CD4-positive, alpha-beta T cell treated with Interleukin-1 beta for 1 hour (primary cell): ENCODE measurements at places on chromosomes 6 and 20.
A peak's percentile ranks its signal among the peaks of the same experiment; 100 is the strongest.

- DNase-seq, result no peak
Measured at GRCh38 chr6:41626917-41627316, 11.4 kb upstream of the MDFI start.

DNA sequence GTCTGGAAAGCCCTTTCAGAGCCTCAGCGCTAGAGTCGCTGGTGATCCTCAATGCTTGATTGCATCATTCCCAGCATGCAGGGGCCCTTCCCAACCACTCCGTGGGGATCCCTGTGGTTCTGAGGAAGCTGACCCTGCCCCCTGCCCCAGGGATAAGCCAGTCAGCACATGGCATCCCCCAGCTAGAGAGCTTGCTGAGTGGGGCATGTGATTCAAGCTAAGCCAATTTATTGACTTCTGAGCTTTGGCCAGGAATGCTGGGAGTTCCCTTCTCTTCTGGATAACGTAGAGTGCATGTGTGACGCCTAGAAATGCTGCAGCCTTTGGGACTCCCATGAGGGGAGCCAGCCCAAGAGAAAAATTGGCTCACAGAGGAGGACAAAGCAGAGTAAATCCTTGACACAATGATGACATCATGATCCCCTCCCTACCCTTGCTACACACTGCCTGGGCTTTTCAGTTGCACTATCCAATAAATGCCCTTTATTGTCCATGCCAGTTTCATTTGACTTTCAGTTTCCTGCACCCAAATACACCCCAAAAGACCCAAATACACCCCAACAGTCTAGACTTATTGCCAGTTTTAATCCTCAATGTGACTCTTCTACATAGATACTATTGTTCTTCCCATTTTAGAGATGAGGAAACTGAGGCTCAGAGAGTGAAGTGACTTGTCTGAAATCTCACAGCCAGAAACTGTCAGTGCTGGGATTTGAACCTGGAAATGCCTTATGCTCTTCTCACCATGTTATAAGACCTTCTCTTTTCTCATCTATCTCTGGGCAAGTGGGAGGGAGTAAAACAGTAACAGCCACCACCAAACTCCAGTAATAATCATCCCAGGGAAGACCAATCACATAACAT lies 34.3 kb downstream of the KCNB1 start:
- DNase-seq, result no peak

GRCh38 chr20:533526-533925 lies 10.1 kb downstream of the CSNK2A1 start:
- no peak for DNase-seq

DNA sequence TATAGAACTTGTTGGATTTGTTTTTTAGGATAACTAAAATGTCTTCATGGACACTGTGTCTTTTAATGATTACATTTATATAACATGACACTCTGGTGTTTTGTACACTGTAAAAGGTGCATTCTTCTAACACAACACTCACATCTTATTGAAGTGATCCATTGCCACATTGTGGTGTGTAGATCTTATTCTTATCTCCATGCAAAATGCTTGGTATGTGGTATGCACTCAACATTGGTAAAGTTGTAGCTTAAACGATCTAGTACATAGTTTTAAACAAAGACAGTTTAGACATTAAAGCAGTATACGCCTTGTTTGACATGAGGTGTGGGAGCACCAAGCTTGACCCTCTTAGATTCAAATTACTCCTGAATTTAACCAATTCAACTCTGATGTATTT lies 84.7 kb downstream of the SASH1 start:
- DNase-seq, result no peak

DNA sequence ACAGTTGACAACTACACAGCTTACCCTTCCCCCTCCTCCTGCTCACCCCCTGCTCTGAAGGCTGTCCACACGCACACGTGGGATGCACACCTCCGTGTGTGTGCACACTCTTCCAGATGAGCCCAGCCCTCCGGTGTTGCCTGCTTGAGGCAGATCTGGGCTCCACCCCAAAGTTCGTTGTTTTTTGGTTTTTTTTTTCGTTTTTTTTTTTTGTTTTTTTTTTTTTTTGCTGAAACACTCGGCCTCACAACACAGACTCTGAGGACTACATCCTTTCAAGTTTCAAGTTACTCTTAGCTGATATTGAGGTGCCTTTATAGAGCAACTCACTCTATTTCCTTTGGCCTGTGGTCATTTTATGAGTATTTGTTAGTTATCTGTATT lies 88.2 kb downstream of the RREB1 start:
- no peak for DNase-seq

DNA sequence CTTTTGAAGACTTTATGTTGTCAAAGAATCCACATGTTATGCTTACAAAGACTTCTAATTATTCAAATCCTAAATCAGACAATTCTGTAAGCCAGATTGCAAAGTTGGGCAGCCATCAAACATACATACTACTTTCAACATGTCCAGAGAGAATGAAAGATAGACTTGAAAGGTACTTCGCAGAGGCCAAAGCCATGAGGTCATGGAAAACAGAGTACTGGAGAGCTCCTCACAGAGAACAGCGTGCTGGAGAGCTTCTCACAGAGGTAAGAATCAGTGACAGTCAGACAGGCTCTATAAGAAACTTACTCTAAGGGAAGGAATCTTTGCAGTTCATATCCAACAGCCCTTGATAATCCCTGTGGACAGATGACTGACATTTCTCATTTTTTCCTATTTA lies 400.2 kb downstream of the GJA1 start:
- no peak for DNase-seq

GRCh38 chr6:136846046-136846445 lies 23.7 kb downstream of the PEX7 start:
- peak; percentile 6 for DNase-seq

DNA sequence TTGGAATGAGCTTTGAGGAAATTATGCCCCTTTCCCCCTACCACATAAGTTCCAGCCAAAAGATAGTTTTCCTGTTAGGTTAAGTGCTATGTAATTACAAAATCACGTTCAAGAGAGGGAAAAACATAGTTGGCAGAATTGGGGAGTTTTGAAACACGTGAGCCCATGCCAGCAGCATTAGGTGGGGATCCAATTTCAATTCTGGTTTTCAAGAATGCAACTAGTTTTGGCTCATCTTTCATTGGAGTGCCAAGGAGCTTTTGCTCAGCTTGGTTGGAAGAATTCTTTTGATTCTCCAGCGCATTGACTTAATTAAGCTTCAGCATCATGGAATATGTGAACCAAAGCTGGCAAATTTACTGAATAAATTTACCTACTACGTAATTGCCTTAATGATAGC lies 95.9 kb downstream of the SAMD5 start:
- no peak for DNase-seq
